ENCODE measurements at places on chromosomes 12 and 14.

DNA sequence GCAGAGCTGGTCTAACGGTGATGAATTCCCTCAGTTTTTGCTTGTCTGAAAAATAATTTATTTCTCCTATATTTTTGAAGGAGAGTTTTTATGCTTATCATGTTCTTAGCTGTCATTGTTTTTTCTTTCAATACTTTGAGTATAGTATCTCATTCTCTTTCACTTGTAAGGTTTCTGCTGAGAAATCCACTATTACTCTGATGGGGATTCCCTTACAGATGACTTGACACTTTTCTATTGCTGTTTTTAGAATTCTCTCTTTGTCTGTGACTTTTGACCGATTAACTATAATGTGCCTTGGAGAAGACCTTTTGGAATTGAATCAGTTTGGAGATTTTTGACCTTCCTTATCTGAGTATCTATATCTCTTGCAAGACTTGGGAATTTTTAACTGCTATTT is 139.6 kb downstream of the PRKD1 start:
- no peak for DNase-seq

- no peak for DNase-seq
Observed at GRCh38 chr12:59234391-59234790, 314.1 kb upstream of the LRIG3 start.

GRCh38 chr14:98146416-98146815 is 1125.6 kb downstream of the BCL11B start:
- DNase-seq = no peak

- peak; percentile 16 for DNase-seq
Observed at GRCh38 chr14:34165847-34166350, 215.0 kb upstream of the EGLN3 start.

GRCh38 chr14:53525608-53526007 is 372.5 kb upstream of the DDHD1 start:
- no peak for DNase-seq

DNA sequence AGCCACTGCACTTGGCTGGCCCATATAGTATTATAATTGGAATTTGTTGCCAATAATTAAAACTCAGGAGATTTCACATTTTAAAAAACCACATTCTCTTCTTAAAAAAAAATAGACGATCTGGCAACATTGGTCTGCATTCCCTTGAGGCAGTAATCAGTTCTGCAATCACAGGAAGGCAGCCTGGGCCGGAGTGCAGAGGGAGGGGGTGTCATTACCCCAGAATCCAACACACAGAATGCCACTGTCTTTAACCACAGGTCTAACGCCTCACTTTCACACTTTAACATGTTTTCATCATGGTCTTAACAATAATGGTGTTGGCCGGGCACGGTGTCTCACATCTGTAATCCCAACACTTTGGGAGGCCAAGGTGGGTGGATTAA is 100.1 kb downstream of the SCARB1 start:
- no peak for DNase-seq

DNA sequence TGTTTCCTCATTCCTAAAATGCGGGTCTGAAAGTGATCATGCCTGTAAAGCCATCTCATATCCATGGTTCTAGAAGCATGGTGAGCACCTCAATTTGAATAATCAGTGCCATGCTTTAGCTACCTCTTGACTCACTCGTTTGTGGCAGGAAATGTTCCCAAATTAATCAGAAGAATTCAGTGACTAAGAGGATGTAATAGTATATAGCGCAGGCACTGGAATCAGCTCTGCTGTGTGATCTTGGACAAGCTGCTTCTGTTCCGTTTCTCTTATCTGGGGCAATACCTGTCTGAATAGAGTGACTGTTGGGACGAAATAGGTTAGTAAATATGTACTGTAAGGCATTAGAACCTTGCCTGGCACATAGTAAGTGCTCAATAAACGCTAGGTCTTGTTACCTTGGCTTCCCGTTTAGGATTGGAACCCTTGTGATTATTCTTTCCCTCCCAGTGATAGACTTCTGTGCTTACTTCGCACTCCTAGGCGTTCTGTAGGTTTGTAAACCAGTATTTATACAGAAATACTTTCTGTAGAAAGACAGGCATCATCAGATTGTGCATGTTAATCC is 820 bp upstream of the SMAGP start:
- DNase-seq = no peak

GRCh38 chr12:19867151-19867550 is 427.9 kb downstream of the AEBP2 start:
- DNase-seq = no peak

- no peak for DNase-seq
Observed at GRCh38 chr14:90405101-90405500, 8.3 kb downstream of the CALM1 start.

DNA sequence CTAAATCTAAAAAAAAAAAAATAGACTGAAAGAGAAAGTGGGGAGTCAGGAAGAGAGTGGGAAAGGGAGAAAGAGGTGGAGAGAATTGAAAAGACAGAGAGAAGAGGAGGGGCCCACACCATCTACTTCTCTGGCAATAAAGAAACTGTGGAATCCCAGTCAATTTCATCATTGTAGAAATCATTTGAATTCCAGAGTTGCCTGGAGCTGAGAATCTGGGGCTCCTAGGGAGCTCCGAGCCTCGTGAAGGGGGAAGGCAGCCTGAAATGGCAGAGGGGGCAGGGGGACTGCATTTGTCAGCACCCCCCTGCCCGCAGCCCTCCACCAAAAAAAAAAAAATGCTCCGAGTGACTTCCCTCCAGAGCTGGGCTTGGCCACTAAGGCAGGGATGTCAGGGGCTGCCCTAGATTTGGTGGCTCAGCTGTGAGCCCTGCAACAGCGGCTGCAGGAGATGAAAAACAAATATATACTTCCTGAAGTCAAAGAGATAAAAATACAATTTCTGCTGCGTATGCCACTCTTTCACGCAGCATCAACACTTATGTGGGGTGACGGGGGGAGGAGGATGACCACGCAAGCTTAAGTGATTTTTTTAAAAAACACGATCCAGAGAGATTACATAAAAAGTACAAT is 80.5 kb downstream of the BCL11B start:
- DNase-seq = no peak

- no peak for DNase-seq
Observed at GRCh38 chr12:95623554-95624170, 72.4 kb upstream of the USP44 start.

- DNase-seq = no peak
Observed at GRCh38 chr14:103194256-103195045, 71.2 kb downstream of the TNFAIP2 start.

- no peak for DNase-seq
Observed at GRCh38 chr12:69994724-69995173, 169.7 kb downstream of the MYRFL start.

DNA sequence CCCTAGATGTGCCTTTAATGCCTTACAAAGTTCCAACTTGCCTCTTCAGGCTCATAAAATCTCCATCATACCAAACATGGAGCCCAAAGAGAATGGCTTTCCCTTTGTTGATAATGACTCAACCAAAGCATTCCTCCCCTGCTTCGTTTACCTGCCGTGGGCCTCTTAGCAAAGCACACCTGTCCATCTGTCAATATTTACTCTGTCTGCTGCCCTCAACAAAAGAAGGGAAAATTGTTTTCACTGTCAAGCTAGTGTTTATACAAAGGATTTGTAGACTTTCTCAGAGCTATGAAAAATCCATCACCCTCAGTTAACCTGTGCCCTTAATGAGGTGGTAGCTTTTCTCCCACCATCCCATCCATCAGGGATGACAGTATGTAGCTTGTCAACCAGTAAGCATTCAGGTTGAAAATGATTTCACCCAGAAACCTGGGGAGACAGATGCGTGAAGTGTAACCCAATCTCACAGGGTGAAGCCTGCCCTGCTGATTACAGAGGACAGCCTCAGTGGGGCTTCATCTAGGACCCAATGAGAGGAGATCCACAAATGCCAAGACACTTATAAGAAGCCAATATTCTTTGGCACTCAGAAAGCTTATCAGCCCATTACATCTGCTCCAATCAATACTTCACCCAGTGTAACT is 278.1 kb downstream of the NUAK1 start:
- DNase-seq = no peak

- no peak for DNase-seq
Observed at GRCh38 chr12:74229671-74230070, 308.0 kb upstream of the ATXN7L3B start.

- DNase-seq = no peak
Observed at GRCh38 chr12:54631988-54632728, 2.5 kb downstream of the LACRT start.

- DNase-seq = no peak
Observed at GRCh38 chr12:71684081-71684480, 1.8 kb upstream of the TMEM19 start.

GRCh38 chr12:2092890-2093289 is 40.1 kb downstream of the CACNA1C start:
- DNase-seq = no peak

DNA sequence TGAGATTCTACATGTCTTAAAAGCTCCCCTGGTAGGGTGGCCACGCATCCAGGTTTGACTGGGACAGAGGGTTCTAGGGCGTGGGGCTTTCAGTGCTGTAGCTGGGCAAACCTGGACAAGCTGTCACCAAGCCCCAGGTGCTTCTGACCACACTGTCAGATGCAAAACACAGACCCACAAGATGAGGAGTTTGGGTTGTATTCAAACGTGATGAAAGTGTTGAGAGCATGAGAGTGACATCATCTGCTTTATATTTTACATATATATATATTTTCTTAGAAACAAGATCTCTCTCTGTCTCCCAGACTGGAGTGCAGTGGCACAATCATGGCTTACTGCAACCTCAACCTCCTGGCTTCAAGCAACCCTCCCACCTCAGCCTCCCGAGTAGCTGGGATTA is 210.1 kb downstream of the DPF3 start:
- DNase-seq = no peak

DNA sequence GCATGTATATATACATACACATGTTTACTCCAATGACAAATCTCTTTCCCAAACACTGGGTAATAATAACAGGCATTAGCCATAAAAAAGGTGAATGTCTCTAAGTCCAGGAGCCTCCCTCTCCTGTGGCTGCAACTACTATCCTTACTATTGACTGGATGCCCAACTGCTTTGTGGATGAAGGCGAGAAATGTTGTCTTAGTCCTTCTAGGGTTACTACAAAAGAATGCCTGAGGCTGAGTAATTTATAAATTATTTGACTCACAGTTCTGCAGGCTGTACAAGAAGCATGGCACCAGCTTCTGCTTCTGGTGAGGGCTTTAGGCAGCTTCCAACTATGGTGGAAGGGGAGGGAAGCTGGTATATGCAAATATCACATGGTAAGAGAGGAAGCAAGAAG is 366.0 kb upstream of the DDHD1 start:
- no peak for DNase-seq

- no peak for DNase-seq
Observed at GRCh38 chr12:40207551-40207950, 17.2 kb upstream of the LRRK2 start.

GRCh38 chr12:104064842-104065427 is 604 bp downstream of the HCFC2 start:
- no peak for DNase-seq

- no peak for DNase-seq
Observed at GRCh38 chr12:101455685-101456084, 19.5 kb upstream of the SPIC start.

DNA sequence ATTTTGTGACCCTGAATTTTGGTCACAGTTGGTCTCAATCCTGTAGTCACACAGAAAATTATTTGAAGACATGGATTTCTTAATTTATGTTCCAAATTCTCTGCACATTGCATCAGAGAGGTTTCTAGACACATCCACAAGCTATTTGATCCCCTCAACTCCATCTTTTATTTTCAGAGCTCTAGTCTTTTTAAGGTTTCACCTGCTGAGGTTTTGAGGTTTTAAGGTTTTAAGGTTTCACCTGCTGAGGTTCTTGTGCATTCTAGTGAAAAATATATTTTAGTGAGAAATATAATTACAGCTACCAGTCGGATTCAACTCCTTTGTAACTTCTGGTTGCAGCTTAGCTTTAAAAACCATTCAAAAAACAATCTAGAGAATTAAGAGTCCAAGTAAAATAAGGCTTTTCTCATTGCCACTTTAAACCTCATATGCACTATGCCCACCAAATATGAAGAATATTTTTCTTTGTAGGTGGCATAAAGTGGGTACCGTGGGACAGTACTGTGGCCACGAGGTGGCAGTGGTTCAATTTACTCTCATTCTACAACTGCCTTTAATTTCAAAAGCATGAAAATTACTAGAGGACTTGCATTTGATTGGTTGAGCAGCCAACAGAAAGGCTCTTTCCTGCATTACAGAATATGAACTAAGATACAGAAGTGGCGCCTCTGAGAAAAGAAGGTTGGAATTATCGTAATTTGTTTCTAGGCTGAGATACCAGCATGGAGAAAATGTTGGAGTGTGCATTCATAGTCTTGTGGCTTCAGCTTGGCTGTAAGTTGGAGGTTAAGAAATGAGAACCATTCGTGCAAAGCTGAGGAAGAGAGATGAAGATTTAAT is 366.5 kb upstream of the OR4E1 start:
- DNase-seq = peak; percentile 28

DNA sequence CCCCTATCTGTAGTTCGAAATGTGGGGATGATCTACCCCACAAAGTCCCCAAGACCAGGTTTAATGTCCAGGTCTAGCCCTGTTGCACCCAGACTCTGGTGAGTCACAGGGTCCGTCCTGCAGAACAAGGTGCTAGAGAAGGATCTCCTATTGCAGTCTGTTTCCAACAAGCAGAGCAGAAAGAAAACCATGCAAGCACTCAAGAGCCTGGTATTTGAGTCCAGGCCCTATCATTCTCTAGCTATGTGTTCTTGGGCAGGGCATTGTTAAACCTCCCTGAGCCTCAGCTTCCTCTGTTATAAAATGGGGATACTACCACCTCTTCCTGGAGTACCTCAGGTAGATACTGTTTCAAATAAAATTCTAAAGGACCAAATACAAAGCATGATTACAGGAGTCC is 24.4 kb downstream of the MAP3K9 start:
- DNase-seq = no peak

DNA sequence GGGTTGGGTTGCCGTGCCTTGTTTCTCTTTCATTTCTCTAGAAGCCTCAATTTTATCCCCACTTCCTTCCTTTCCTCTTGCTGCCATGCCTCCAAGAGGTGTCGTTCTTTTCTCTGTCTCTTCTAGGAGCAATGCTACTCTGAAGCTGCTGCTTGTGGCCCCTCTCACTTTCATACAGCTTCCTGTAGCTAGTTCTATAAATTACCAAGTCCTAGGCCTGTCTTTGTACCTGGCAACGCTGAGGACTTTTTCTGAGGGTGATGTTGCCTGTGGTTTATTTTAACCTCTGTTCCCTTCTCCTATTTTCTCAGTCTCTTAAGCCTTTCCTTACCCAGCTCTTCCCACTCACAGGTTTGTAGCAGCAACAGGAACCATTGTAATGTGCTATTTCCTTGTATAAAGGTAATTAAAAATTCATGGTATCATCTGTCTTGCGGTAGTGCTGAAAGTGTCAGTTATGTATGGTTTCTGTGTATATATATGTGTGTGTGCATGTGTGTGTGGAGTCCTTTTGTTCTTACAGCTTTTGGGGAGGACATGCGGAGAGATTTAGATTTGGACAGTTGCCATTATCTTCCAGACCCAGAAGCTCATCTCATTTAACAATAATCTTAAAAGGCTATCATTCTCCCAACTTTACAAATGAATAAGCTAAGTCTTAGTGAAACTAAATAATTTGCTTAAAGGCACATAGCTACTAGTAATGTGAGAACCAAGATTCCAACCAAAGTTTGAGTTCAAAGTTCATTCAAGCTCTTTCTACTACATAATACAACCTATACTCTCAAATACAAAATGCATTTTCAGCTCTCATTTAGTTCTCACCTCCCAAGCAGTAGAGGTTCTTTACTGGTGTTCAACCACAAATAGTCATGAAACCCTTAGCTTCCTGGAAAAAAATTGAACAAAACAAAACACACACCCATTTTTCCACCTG is 43.8 kb downstream of the DDHD1 start:
- peak; percentile 14 for DNase-seq

Measured in HL-60 (cell line).